ENCODE measurements at places on chromosomes 16 and 17.

GRCh38 chr17:81993729-81994592, 16.5 kb downstream of the ASPSCR1 start:
- no peak for DNase-seq

GRCh38 chr17:60538726-60539125, 12.7 kb upstream of the APPBP2 start:
- DNase-seq: no peak

DNA sequence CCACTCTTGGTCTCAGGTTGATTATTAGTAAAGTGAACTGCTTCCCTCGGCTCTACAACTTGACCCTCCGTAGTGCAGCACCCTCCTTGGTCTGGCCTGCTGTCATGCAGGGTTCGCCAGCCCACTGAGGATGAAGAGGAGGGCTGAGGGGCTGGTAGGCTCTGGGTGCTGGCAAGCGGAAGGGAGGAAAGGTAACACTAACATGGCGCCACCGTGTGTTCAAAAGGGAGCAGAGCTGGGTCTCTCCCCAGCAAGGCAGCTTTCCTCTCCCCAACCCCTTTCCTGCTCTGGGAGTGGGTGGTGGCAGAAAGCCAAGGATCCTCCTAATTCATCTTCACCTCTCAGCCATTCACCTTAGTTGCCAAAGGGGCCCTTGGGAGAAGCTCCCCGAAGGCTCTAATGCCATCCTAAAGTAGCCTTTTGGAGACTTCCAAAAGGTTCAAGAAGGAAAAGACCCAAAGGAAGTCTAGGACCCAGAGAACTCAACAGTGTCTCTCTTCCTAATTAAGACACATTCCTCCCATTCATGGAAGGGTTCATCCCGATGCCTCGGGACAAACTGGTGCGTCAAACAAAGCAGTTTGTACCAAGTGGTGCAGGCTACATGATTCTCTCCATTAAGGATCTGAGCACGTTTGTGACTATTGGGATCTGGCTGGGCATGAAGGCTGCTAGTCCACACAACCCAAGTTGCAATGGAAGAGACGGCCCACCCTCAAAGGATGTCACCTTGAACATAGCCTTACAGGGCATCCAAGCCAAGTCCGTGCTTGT, 90.8 kb upstream of the TOB1 start:
- DNase-seq: peak; percentile 22

- no peak for DNase-seq
Observed at GRCh38 chr17:69500911-69501429, 86.5 kb downstream of the MAP2K6 start.

DNA sequence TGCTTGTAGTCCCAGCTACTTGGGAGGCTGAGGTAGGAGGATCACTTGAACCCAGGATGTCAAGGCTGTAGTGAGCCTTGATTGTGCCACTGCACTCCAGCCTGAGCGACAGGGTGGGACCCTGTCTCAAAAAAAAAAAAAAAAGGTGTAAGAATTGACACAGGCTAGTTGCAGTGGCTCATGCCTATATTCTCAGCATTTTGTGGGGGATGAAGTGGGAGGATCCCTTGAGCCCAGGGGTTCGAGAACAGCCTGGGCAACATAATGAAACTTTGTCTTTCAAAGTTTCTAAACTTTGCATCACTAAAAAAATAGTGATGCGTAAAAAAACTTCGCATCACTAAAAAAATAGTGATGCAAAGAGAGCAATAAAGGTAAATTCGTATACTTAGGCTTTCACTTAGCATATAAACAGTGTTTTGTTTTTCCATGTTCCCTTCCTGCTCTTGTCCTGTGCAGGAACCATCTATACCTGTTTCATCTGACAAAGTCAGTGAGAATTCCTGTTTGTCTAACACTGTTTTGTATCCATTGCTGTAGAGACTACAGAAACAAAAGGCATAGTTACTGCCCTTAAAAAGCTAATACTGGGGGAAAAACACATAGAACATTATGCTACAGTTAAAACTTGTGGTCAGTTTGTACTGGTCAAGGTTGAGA, 32.1 kb downstream of the CTCF start:
- DNase-seq: no peak

GRCh38 chr17:40822132-40822812, at the start of gene KRT10:
Gene KRT10, minus strand, starts transcription at chr17:40822614. Its CDS starts 29 bp downstream, at chr17:40822585.
- no peak for DNase-seq

- peak; percentile 10 for DNase-seq
Observed at GRCh38 chr17:68344701-68345136, 53.4 kb downstream of the ARSG start.

GRCh38 chr17:75288770-75289114, 491 bp downstream of the SLC25A19 start:
- DNase-seq: no peak

Data from activated naive CD4-positive, alpha-beta T cell (primary cell).